ENCODE measurements at places on chromosomes 1 and 21.

DNA sequence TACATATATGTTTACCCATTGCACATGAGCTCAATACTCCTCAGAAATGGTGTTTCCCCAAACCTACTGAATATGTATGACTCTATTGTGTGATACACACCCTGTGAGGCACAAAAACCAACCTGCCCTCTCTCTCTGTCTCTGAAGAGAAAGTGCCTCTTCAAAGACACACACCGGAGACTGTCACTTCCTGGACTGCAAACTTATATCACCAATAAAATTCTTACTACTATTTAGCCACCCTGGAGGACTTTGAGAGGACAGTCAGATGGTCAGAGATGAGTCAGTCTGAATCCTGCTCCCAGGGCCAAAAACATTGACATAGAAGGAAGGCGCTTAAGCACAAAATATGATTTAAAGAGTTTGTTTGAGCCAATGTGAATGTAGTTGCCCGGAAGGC, 110.4 kb downstream of the PPIAL4G start:
- DNase-seq, result no peak

- DNase-seq, result no peak
Observed at GRCh38 chr1:170803711-170804110, 131.6 kb upstream of the MROH9 start.

DNA sequence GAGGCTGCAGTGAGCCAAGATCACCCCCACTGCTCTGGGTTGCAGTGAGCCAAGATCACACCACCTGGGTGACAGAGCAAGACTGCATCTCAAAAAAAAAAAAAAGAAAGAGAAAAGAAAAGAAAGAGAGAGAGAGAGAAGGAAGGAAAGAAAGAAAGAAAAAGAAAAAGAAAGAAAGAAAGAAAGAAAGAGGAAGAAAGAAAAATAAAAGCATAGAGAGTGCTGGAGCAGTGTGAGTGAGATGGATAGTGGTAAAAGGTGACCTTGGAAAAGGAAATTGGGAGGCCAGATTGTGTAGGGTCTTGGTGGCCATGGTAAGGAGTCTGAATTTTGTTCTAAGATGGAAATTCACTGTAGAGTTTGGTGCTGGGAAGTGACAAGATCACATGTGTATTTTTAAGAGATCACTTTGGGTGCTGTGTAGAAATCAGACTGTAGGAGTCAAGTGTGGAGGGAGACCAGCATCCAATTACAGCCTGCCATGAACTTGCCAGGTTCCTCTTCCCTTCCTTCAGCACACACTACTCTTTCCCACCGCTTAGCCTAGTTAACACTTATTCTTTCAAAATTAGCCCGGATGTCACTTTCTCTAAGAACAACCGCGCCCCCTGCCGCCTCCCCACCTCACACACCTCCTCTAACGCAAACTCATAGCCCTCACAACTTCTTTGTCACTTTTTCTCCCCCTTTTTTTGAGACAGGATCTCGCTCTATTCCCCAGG, 17.9 kb downstream of the MTX1 start:
- peak; percentile 82 for DNase-seq

DNA sequence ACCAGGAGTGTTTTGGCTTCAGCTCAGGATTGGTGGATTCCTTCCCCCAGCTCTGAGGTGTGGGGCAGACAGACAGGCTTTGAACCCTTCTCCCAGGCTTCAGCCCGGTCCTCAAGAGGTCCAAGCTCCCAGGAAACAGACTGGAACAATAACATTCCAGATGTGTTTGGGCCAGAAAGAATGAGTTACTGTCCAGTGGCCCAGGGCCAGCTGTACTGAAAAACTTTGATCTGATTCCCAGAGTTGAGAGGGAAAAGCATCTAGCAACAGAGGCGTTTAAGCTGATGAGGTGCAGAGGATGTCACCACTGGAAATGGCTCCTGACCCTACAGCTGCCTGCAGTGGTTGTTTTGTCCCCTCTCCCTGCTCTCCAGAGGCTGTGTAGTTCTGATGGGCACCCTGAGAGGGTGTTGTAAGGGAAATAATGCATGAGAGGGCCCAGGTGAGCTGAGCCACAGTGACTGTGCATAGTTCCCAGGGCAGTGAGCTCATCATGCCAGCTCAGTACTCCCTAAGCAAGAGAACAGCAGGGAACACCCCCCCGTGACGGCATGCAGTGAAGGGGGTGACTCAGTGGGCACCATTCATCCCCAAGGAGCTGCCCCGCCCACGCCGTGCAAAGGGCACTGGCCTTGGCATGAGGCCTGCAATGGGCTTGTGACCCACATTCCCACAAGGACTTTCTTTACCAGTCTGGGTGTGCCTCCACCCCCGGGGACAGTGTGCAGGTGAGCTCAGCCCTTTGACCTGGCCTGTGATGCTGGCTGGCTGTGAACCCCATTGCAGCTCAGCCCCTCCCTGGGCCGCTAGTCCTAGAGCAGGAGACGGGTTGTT, 13.8 kb upstream of the SFN start:
- DNase-seq, result no peak

DNA sequence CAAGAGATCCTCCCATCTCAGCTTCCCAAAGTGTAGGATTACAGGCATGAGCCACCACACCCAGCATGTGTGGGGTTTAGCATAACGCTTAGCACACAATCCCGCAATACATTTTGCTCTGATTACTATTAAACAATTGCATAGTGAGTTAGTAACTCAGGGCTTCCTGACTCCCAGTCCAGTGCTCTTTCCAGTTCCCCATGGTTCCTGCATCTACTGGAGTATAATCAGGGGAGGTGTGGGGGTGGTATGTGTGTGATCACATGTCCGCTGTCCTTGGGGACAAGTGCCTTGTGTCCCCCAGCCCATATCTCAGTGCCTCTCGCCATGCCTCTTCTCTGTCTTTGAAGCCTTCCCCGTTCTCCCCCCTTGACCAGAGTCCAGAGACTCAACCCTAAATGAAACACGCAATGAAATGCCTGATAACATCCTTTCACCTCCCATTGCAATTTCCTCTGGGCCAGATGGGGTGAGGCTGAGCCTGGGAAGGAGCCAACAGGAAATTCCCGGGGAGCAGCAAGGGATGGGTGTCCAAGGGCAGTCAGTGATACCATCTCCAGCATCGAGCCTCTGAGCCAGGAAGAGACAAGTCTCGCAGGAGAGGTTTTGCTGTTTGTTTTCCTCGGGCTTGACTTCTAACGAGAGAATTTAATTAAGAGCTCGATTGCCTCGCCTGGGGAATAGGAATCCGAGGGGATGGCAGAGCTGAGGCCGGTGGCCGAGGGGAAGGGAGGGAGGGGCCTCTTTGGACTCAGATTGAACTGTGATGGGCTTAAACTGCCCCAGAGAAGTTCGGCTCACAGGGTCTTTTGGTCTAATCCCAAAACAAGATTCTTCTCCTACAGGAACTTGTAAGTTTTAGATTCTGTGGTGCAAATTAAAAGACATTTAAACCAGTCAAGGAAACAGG, 7.7 kb upstream of the HTR1D start:
- DNase-seq, result no peak

- DNase-seq, result no peak
Observed at GRCh38 chr1:180271272-180272255, 41.5 kb downstream of the LHX4 start.

- no peak for DNase-seq
Observed at GRCh38 chr1:119372503-119373086, 4.0 kb downstream of the HAO2 start.

DNA sequence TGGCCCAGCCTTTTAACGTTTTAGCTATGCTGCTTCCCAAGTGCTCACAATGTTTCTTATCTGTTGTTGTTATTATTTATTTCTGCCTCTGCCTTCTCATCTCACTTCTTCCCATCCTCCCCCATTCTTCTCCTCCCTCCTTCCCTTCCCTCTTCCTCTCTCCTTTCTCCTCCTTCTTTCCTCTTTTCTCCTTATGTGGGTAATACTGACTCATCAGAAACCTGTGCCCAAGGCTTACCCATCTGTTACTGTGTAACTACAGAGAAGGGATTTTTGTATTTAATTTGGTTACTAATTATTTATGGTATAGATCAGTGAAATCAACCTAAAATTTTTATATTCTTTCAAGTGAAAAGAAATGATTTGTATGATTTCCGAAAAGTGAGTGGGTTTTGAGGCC, 120.3 kb downstream of the KCNK2 start:
- DNase-seq, result no peak

- DNase-seq, result no peak
Observed at GRCh38 chr1:230067871-230068620, 1.0 kb downstream of the GALNT2 start.

DNA sequence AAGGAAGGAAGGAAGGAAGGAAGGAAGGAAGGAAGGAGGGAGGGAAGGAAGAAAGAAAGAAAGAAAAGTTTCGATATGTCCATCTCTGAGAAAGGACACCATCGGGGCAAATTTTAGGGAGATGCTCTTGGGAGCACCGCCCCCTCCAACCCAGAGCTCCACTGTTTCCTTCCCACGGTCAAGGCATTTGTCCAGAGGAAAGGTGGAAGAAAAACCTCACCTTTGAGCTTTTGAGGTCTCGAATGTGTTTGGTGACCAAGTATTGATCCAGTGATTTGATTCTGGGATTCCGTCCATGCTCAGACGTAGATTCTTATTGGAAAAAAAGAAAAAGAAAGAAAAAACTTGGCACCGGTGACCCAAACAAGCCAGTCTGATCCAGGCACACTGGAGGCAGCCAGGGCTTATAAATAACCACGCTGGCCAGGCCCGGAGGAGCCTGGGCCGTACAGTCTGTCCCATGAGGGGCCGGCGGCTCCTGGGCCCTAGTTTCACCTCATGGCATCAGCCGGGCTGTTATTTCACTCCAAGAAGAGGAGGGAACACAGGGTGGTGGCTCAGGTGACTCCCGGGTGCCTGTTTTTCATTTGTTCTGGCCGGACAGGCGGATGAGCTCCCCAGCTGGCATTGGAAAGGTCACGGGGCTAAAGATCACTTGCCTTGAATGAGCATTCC, 36.1 kb upstream of the SLC25A33 start:
- DNase-seq, result no peak

DNA sequence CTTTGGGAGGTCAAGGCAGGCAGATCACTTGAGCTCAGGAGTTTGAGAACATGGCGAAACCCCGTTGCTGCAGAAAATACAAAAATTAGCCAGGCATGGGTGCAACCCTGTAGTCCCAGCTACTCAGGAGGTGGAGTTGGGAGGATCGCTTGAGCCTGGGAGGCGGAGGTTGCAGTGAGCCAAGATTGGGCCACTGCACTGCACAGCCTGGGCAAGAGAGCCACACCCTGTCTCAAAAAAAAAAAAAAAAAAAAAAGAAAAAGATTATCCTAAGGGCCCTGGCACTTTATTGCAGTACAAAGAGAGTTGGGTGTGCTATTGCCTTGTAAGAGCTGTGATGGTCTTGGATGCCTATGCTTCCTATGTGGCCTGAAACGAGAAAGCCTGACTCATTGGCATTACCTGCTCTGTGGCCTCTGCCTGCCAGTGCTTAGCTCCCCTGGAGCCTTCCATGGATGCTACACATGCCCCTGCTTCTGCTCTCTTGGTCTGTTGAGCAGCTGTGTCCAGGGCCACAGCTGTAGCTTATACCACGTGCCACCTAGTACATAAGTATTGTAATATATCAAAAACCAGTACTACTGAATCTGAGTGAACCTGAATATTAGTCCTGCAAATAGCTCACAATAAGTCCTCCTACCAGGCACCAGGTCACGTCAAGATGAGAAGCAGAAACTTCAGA, 45.8 kb downstream of the DNAJC6 start:
- DNase-seq, result no peak

- DNase-seq, result no peak
Observed at GRCh38 chr21:14829685-14830084, 235.1 kb downstream of the NRIP1 start.

DNA sequence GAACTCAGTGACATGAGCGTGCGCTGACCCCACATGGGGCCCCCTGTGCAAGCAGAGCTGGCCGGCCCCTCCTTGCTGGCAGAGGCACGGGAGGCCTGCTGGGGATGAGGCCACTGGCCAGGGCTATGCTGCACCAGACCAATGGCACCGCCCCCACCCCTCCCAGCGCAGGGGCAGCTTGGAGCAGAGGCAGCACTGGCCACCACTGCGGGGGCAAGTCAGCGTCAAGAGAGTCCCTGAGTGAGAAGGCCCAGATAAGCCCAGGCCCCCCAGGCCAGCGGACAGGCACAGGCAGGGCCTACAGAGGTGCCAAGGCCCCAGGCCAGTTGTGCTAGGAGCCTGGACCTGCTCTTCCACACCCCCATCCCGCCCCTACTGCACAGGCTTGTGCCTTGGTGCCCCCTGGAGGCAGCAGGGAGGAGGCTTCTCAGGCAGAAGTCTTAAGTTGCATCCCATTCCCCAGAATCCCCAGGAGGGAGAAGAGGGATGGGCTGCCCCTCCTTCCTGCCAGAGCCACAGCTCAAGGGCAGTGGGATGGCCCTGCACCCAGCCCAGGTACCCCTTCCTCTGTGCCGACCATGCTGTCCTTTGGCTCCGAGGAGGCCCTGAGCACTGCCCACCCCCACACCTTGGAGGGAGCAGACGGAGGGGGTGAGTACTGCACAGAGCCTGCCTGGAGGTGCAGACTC, 35.8 kb downstream of the EPHX1 start:
- DNase-seq, result no peak

DNA sequence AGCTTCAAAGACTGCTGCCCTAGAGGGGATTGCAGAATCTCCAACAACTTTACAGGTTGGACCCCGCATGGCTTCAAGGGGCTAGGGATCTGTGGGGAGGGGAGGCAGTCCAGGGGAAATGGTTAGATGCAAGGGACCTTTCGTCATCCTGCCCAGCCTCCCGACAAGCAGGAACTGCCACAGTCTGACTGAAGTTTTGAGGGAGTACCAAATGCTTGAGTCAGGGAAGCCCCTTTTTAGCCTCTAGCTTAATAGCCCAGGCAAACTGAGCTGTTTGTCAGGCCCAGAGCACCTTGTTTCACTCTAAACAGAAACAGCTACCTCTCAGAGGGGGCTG, 1.1 kb downstream of the TOR3A start:
- DNase-seq, result no peak

DNA sequence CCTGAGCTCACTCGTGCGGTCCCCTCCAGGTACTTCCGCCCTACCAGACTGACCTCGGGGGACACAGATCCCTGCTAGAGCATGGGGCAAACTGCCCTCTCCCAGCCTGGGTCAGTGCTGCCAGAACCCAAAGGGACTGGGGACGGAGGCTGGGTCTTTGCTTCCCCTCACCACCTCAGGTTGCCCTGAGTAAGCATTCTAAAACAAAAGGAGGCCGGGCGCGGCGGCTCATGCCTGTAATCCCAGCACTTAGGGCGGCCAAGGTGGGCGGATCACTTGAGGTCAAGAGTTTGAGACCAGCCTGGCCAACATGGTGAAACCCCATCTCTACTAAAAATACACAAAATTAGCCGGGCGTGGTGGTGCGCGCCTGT, 108.4 kb downstream of the SPSB1 start:
- DNase-seq, result no peak

DNA sequence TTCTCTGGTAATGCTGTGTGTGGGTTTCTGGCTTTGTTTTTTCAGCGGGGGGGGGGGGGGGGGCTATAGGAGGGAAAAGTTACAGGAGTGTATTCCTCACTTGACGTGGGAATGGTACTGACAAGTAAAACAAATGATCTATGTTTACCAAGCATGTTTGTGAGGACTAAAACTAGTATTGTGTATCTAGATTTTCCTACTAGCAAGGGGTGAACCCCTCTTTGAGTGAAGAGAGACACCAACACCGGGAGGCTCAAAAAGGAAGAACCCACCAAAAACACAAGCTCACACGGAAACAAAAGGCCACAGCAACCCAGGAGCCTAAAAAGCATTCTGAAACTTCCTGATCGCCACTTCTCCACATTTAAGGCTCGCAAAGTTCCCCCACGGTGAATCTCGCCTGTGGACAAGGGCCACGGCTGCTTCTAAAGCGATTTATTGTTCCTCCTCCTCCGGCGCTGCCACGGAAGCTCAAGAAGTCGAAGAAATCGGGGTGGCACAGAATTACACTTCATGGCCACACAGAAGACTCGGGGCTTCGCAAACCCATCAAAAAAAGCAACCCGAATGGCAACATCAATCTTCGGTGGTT, 703 bp downstream of the PUM1 start:
- no peak for DNase-seq

Data from stimulated activated CD8-positive, alpha-beta memory T cell treated with anti-CD3 and anti-CD28 coated beads, Interleukin-7, amount 100 ng/mL, for 1 hour (primary cell).